M059J (cell line): ENCODE measurements at places on chromosomes 13 and 19. TPM values are rescaled to one million over a fixed set of nuclear protein-coding genes. Genes with fewer than 3 reads are reported as not detected.

ONECUT3 gene
- not detected in 2 replicates for total RNA-seq

FUT2 gene
- total RNA-seq, result not detected in 2 replicates

BCL3 gene
- total RNA-seq, result 6.8 and 21.6 TPM in 2 replicates

CCNE1 gene
- total RNA-seq, result 33.0 and 40.2 TPM in 2 replicates

CERS1 gene
- total RNA-seq, result 0.98 and 1.1 TPM in 2 replicates

B9D2 gene
- total RNA-seq, result 8.2 and 9.9 TPM in 2 replicates

KHSRP gene
- total RNA-seq, result 50.0 and 114 TPM in 2 replicates

NUDT19 gene
- total RNA-seq, result 12.5 and 22.3 TPM in 2 replicates

ERICH4 gene
- total RNA-seq, result not detected in 2 replicates

KIR3DL2 gene
- total RNA-seq, result not detected in 2 replicates

ZNF850 gene
- 2.7 and 4.4 TPM in 2 replicates for total RNA-seq

PTGER1 gene
- total RNA-seq, result 0.12 TPM in 1 of 2 replicates, not detected in the other

SBK2 gene
- total RNA-seq, result 0.20 TPM in 1 of 2 replicates, not detected in the other

ZNF98 gene
- not detected in 2 replicates for total RNA-seq

YJEFN3 gene
- 0.12 TPM in 1 of 2 replicates, not detected in the other for total RNA-seq

HCST gene
- not detected in 2 replicates for total RNA-seq

TNNI3 gene
- total RNA-seq, result 0.42 TPM in 1 of 2 replicates, not detected in the other

CKM gene
- not detected in 2 replicates for total RNA-seq

OR10H2 gene
- not detected in 2 replicates for total RNA-seq

ZIC5 gene
- total RNA-seq, result 0.07 TPM in 1 of 2 replicates, not detected in the other

CCDC169 gene
- 3.7 and 5.0 TPM in 2 replicates for total RNA-seq

KIR2DL1 gene
- total RNA-seq, result not detected in 2 replicates

CGB8 gene
- total RNA-seq, result 15.7 and 21.3 TPM in 2 replicates

BST2 gene
- total RNA-seq, result 490 and 600 TPM in 2 replicates

KLK7 gene
- not detected in 2 replicates for total RNA-seq

NLRP12 gene
- not detected in 2 replicates for total RNA-seq

SGCG gene
- not detected in 2 replicates for total RNA-seq

LRRC8E gene
- total RNA-seq, result 7.6 and 15.2 TPM in 2 replicates

LRP3 gene
- total RNA-seq, result 2.0 and 2.1 TPM in 2 replicates

SYCN gene
- total RNA-seq, result not detected in 2 replicates

ZNF610 gene
- total RNA-seq, result 3.5 and 4.5 TPM in 2 replicates

CAPN12 gene
- 1.0 TPM in 2 replicates for total RNA-seq

CHAMP1 gene
- total RNA-seq, result 28.0 TPM in 2 replicates

C19orf33 gene
- not detected in 2 replicates for total RNA-seq

IGFL3 gene
- total RNA-seq, result not detected in 2 replicates

KLF1 gene
- not detected in 2 replicates for total RNA-seq
